ENCODE measurements at places on chromosomes 12 and 14. TPM values are rescaled to one million over a fixed set of nuclear protein-coding genes. Genes with fewer than 3 reads are reported as not detected.

The SERPINA12 gene
- not detected for total RNA-seq

DNA sequence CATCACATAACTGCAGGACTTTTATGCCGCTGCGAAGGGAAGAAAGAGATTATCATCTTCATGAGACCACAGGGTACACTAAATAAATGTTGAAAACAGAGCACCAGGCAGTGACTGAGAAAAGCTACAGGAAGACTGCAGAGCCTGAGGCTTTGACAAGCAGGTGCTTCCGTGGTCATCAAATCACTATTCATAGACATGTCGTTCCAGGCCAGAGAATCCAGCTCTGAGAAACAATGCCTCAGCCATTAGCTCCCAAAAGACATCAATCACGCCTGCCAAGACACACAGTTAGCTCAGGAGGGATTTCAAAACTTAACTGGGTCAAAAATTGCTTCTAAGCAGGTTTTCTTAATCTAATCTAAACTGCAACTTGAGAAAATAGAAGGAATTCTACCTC, 47.2 kb upstream of the GARIN6 start:
- no peaks in the 10 kb centered on the region for H3K27me3 ChIP-seq
- no peaks in the 10 kb centered on the region for H3K36me3 ChIP-seq
- H3K4me1 ChIP-seq = no peaks in the 10 kb centered on the region
- H3K4me3 ChIP-seq = no peak overlapping the region
- H3K27ac ChIP-seq = no peak overlapping the region

DNA sequence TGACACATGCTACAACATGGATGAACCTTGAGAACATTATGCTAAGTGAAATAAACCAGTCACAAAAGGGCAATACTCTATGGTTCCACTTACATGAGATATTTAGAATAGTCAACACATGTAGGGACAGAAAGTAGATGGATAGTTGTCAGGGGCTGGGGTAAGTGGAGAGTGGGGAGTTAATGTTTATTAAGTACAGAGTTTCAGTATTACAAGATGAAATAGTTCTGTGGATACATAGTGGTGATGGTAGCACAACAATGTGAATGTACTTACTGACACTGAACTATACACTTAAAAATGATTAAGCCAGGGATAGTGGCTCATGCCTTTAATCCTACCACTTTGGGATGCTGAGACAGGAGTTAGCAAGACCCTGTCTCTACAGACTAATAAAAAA, 8.7 kb downstream of the NUP107 start:
- DNase-seq = no peak
- no peak overlapping the region for H3K4me3 ChIP-seq
- no peaks in the 10 kb centered on the region for H3K27me3 ChIP-seq
- H3K4me1 ChIP-seq = no peaks in the 10 kb centered on the region
- H3K27ac ChIP-seq = no peak overlapping the region

GRCh38 chr14:73700325-73700724, 13.9 kb downstream of the PNMA1 start:
- no peaks in the 10 kb centered on the region for H3K36me3 ChIP-seq
- H3K4me1 ChIP-seq = no peaks in the 10 kb centered on the region
- H3K27ac ChIP-seq = no peak overlapping the region
- H3K27me3 ChIP-seq = no peaks in the 10 kb centered on the region
- no peak overlapping the region for H3K4me3 ChIP-seq

DNA sequence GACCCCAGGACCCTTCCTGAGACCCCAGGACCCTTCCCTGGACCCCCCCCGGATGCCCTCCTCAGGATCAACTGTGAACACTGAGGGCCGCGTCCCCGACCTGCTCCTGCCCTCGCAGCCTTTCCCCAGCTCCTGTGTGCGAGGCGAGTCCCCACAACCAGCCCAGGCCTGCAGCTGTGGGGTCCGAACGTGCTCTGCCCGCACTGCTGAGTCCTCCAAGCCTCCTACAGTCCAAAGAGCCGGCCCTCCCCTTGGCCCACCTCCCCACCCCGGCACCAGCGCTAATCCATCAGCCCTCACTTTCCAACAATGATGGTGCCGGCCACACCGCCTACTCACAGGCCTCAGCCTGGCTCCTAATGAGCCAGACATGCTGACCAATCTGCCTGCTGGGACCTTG, 26.2 kb upstream of the ANKLE2 start:
- no peak overlapping the region for H3K4me3 ChIP-seq
- no peaks in the 10 kb centered on the region for H3K4me1 ChIP-seq
- no peak overlapping the region for H3K27ac ChIP-seq
- H3K27me3 ChIP-seq = no peaks in the 10 kb centered on the region
- H3K36me3 ChIP-seq = peaks cover 80% of the 10 kb centered on the region

The EGLN3 gene
- 7.6 TPM for total RNA-seq

The SERPINA10 gene
- not detected for total RNA-seq

GRCh38 chr12:128313931-128314330, 47.0 kb downstream of the TMEM132C start:
- no peak overlapping the region for H3K4me3 ChIP-seq
- no peak overlapping the region for H3K27ac ChIP-seq
- no peaks in the 10 kb centered on the region for H3K27me3 ChIP-seq
- DNase-seq = no peak
- H3K4me1 ChIP-seq = no peaks in the 10 kb centered on the region

DNA sequence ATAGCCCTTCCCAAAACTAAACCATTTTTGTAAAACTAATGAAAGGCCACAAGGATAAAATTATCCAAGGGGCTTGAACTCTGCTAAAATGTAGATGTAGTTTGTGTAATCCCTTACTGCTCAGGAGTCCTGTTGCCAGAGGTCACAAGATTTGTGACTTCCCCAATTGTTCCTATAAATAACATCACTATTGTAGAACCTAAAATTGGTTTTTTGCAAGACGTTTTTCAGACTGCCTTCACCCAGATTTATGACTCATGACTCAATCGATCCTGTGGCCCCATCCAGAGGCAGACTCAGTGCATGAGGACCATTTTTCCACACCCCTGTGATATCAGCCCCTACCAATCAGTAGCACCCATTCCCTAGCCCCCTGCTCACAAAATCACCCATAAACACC, 61.5 kb upstream of the RASSF8 start:
- H3K27me3 ChIP-seq = no peaks in the 10 kb centered on the region
- H3K27ac ChIP-seq = no peak overlapping the region
- DNase-seq = no peak
- H3K4me3 ChIP-seq = no peak overlapping the region
- no peaks in the 10 kb centered on the region for H3K4me1 ChIP-seq

DNA sequence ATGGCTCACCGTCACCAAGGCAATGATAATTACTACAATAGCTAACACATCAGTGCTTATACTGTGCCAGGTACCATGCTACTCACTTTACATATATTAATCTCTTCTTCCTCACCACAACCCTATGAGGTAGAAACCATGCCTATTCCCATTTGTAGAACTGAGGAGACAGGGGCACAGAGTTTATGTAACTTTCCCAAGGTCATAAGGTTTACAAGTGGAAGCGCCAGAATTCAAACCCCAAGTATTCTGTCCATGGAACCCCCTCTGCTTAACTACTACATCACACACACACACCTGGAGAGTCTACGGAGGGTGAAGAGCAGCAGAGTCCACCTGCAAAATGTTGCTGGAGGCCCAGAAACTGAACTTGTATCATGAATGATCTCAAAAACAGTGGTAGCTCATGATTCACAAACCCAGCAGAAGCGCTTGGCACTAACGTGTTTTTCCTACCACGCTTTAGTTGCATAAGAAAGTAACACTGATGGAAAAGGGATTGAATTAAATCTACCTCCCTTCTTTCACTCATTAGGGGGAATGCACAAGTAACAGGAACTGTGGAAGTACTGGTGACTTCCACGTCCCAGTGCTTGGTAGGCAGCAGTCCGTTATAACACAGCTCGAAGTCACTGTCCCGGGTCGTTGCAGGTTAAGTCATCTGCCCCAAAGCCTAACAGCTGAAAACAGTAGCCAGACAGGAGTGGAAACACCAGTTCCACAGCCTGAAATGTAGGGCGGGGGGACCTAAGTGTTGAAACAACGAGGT, 2.0 kb downstream of the ITPR2 start:
- H3K4me3 ChIP-seq = peak overlapping the region; percentile 92
- H3K4me1 ChIP-seq = peaks cover 24% of the 10 kb centered on the region
- peak overlapping the region; percentile 1 for H3K27ac ChIP-seq
- no peaks in the 10 kb centered on the region for H3K27me3 ChIP-seq
- no peaks in the 10 kb centered on the region for H3K36me3 ChIP-seq

GRCh38 chr14:40115583-40115982, 683.4 kb upstream of the FBXO33 start:
- H3K27ac ChIP-seq = no peak overlapping the region
- H3K27me3 ChIP-seq = no peaks in the 10 kb centered on the region
- no peak overlapping the region for H3K4me3 ChIP-seq
- DNase-seq = no peak
- H3K4me1 ChIP-seq = no peaks in the 10 kb centered on the region
- H3K36me3 ChIP-seq = no peaks in the 10 kb centered on the region

GRCh38 chr14:104119119-104119487, 19.3 kb upstream of the KIF26A start:
- peak; percentile 57 for DNase-seq
- peaks cover 43% of the 10 kb centered on the region for H3K27me3 ChIP-seq
- H3K27ac ChIP-seq = no peak overlapping the region
- H3K4me1 ChIP-seq = no peaks in the 10 kb centered on the region
- no peaks in the 10 kb centered on the region for H3K36me3 ChIP-seq

The TMEM52B gene
- 2.3 TPM for total RNA-seq

DNA sequence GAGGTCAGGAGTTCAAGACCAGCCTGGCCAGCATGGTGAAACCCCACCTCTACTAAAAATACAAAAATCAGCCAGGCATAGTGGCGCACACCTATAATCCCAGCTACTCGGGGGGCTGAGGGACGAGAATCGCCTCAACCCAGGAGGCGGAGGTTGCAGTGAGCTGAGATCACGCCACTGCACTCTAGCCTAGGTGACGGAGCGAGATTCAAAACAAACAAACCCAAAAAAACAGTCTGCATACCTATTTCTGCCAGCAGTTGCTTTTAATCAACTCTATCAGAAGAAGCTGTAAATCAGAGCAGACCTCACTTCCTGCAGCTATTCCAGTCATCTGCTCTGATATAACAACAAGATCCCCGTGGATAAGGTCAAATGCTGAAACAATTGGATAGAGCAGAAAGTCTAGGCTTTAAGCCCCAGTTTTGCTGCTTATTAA, 50.5 kb downstream of the LIMA1 start:
- DNase-seq = no peak
- H3K27me3 ChIP-seq = no peaks in the 10 kb centered on the region
- no peak overlapping the region for H3K4me3 ChIP-seq
- H3K4me1 ChIP-seq = peaks cover 6% of the 10 kb centered on the region
- peaks cover 12% of the 10 kb centered on the region for H3K36me3 ChIP-seq
- H3K27ac ChIP-seq = no peak overlapping the region

DNA sequence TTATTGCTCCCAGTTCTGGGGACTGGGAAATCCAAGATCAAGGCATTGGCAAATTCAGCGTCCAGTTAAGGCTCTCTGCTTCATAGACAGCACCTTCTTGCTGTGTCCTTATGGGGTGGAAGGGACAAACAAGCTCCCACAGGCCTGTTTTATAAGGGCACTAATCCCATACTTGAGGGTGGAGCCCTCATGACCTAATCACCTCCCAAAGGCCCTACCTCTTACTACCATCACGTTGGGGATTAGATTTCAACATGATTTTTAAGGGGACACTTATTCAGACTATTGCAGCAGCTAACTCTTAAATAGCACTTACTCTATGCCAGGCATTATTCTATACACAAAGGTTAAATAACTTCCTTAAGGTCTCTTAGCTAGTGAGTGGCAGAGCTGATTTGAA, 17.3 kb downstream of the TOGARAM1 start:
- no peak overlapping the region for H3K4me3 ChIP-seq
- H3K4me1 ChIP-seq = no peaks in the 10 kb centered on the region
- H3K27ac ChIP-seq = no peak overlapping the region
- no peaks in the 10 kb centered on the region for H3K27me3 ChIP-seq

The HOXC6 gene
- total RNA-seq = 1.4 TPM

- no peak overlapping the region for H3K4me3 ChIP-seq
- peaks cover 3% of the 10 kb centered on the region for H3K4me1 ChIP-seq
- DNase-seq = no peak
- H3K27me3 ChIP-seq = no peaks in the 10 kb centered on the region
Measured at GRCh38 chr12:105085501-105085900, 1.2 kb upstream of the ALDH1L2 start.

The SLC5A8 gene
- total RNA-seq = 2.8 TPM

- H3K27me3 ChIP-seq = peaks cover 10% of the 10 kb centered on the region
- no peaks in the 10 kb centered on the region for H3K36me3 ChIP-seq
- no peaks in the 10 kb centered on the region for H3K4me1 ChIP-seq
- peak; percentile 31 for DNase-seq
- no peak overlapping the region for H3K27ac ChIP-seq
Measured at GRCh38 chr12:52263761-52264434, 10.5 kb upstream of the KRT86 start.

DNA sequence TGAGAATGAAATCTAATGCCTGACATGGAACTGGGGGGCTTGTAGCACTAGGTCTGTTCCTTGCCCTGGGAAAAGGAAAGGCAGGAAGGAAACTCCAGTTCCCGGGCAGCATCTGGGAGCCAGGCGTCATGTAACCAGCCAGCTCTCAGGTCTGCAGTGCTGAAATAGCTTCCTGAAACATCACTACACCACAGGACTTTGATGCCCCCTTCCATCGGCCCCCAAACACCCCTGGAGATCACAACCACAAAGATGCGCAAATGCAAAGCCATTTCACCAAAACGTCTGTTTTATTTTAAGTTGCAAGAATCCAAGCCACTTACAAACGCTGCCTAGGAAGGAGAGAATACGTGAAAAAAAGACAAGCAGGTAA, 40.9 kb downstream of the KCTD10 start:
- H3K4me3 ChIP-seq = no peak overlapping the region
- peak overlapping the region; percentile 12 for H3K27ac ChIP-seq
- H3K27me3 ChIP-seq = no peaks in the 10 kb centered on the region
- no peaks in the 10 kb centered on the region for H3K36me3 ChIP-seq

The CHST11 gene
- 56.6 TPM for total RNA-seq

- H3K4me3 ChIP-seq = no peak overlapping the region
- no peaks in the 10 kb centered on the region for H3K27me3 ChIP-seq
- H3K4me1 ChIP-seq = peaks cover 8% of the 10 kb centered on the region
- H3K27ac ChIP-seq = no peak overlapping the region
Measured at GRCh38 chr14:70697701-70698100, 56.0 kb downstream of the TTC9 start.

DNA sequence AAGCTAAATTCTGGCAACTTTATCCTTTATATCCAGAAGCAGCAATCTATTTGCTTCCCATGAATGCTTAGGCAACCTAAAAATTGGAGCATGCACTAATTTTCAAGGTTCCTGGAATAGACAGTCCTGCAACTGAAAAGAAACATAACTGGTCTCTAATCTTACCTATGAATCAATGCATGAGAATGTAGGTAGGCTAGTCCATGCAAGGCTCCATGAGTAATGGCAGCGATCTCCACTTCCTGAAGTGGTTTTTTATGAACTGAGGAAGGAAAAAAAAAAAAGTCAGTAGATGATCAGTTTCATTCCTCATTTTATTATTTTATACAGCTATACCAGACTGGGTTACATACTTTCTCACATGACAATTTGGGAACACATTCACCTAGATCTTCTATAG, 102.0 kb downstream of the PEBP1 start:
- H3K27ac ChIP-seq = no peak overlapping the region
- H3K36me3 ChIP-seq = peaks cover 39% of the 10 kb centered on the region
- H3K4me1 ChIP-seq = peaks cover 4% of the 10 kb centered on the region
- no peak for DNase-seq
